ENCODE measurements at places on chromosomes 1 and 21.

GRCh38 chr1:147757015-147757990 lies 3.1 kb downstream of the GJA5 start:
- DNase-seq, result no peak

DNA sequence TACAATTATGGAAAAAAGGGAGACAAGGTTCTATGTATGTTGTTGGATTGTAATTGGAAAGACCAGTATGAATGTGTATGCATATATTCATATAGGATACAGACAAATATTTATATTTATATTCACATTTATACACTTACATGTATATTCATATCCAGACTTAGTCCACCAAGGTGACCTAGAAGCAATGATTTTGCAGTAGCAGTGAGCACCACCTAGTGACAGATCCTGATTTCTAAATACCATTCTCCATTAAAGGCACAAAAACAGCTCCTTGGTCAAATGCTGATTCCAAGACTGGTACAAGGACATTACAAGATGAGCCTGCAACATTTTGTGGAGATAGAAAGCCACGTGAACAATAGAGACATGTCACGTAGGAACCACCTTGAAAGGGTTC lies 153.4 kb downstream of the SDCCAG8 start:
- DNase-seq, result no peak

DNA sequence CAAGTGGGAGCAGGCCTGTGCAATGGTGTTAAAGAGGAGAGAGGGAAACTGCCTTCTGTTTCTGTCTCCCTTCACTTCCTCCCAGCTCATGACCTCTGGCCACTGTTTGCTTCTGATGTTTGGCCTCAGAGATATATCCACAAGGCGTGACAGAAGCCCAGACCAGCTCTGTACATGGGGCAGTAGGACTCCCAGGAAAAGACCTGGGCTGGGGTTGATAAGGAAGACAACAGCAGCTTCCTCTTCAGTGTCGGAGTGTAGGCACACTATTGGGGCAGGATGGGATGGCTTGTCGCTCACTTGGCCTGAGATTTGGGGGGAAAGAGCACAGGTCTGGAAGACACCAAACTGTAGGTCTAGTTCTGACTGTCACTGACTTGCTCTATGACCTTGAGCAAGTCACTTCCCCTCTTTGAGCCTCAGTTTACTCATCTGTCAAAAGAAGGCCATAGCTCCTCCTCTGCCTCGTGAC lies 67.8 kb upstream of the KLHDC7A start:
- no peak for DNase-seq

GRCh38 chr1:91283421-91283726 lies 121.3 kb downstream of the HFM1 start:
- no peak for DNase-seq

- no peak for DNase-seq
Observed at GRCh38 chr1:9296850-9297249, 4.2 kb downstream of the SPSB1 start.

DNA sequence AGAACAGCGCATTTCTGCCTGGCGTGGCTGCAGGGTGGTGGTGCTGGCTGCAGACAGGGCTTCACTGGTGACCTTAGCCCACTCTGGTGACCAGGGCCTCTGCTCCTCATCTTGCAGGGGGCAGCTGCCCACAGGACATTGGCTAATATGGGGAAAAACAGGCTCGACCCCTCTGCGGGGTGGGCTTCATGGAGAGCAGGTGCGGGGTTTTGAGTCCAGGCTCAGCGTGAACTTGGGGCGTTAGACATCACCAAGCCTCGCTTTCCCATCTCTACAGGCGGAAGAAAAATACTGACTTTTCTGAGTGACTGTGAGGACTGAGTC lies 24.4 kb downstream of the LHX4 start:
- DNase-seq, result no peak

GRCh38 chr21:45562402-45562801 lies 20.2 kb upstream of the SLC19A1 start:
- DNase-seq, result no peak

DNA sequence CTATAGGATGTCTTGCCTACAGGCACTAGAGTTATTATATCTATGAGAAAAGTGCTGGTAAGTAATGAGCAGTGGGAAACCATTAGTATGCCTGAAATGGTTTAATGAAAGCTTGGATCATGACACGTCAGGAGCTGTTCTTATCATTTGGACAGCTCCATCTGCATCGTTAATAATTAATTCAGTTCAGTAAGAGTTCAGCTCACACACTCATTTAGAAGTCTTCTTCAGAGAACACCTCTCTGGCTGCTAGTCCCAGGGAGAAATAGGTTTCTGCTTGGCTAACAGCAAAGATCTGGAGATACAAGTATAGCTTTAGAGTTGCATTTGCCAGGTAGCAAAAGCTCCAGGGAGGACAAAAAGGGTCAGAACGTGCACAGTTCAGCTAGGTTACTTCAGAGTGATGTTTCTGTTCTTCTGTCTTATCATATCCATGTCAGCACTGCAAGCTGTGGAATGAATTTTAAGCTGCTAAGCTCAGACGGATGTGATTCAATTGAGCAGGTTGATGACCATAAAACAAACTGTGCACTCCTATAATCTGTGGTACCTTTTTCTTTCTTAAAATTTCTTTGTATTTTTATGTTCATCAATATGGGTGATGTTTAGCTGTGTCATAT lies 173.6 kb downstream of the ADGRL2 start:
- no peak for DNase-seq

DNA sequence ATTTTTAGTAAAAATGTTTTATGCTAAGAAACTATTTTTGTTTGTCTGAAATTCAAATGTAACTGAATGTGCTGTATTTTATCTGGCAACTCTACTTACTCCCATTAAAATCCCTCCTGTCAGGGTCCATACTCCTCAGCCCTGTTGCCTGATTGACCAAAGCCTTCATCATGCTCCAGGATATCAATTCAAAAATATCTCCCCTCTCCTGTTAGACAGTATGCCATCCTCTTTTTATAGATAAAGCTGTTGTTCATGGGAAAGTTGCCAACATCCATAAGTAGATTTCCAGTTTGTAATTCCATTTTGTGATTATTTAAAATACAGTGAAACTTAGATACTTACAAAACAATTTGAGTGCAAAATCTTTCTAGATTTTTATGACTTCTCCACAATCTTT lies 65.7 kb downstream of the DTL start:
- no peak for DNase-seq

DNA sequence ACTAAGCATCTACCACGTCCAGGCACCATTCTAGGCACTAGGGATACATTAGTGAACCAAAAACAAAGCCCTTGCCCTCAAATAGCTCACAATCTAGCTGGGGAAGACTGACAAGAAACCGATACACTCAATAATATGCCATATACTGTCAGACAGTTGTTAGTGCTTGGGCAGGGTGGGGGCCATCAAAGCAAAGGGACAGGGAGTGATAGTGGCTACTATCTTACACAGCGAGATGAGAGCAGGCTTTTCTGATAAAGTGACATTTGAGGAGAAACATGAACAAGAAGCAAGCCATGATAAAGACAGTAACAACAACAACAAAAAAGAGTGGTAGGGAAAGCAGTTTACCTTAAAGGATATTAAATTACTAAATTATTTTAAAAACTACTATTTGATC lies 41.1 kb downstream of the ERO1B start:
- DNase-seq, result no peak

All from effector CD8-positive, alpha-beta T cell (primary cell).